ENCODE measurements at places on chromosomes 1 and 21.

GRCh38 chr1:43288058-43288784 is 2.8 kb upstream of the C1orf210 start:
- no peak for DNase-seq

- no peak for DNase-seq
Observed at GRCh38 chr1:165364568-165365133, 8.1 kb upstream of the LMX1A start.

- DNase-seq: no peak
Observed at GRCh38 chr1:212754680-212755079, 36.9 kb downstream of the NSL1 start.

GRCh38 chr1:197954718-197955418 is 37.7 kb downstream of the LHX9 start:
- no peak for DNase-seq

- DNase-seq: no peak
Observed at GRCh38 chr1:62196086-62196690, 1.5 kb downstream of the L1TD1 start.

DNA sequence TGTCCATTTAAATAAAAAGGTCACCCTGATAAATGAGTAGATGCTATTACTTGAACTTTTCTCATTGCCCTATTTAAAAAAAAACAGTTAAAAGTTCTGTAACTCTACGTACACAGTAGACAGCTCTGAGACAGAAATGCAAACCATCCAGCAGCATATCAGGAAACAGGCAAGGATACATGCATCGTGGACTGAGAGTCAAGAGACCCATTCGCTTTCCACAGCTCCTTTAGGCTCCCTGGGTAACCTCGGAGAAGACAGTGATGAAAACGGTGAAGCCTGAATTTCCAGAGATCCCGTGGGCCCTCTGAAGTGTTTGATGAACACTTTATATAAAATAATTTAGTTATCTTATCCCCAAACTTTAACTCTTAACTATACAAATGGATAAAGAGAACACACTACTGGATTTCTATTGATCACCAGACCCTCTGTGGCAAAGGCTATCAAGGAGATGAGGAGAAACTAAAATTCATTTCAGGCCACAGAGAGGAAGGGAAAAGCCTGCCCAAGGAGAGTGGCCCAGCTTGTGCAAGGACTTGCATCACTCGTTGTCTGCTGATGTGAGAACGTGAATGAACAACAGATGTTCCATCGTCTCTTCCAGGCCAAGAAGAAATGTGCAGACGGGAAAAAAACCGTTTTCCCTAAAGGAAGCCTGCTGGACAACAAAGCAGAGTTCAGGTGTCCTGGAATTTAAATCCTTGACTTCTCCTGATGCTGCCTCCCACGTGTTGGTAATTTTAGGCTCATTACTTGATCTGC is 131.0 kb downstream of the TGFBR3 start:
- DNase-seq: no peak

DNA sequence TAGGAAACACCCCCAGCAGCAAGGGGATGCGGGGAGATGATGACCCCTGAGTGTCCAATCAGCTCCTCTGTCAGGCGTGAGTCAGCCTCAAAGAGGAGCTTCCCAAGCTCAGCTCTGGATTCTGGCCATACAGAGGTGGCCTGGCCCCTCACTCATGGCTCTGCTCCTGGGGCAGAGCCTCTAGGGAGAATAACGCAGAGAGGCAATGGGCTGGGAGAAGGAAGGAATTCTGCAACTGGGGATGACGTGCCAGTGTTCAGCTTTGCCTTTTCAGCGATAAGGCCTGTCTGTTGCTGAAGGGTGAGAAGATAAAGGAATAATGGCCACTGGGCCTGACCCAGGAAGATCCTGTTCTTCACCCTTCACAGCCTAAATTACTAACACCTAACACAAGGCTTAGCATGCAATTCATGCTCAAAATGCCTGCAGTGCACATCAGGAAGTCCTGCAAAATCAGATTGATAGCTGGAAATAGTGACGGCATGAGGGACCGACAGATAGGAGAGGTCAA is 92.2 kb downstream of the TBX19 start:
- no peak for DNase-seq

DNA sequence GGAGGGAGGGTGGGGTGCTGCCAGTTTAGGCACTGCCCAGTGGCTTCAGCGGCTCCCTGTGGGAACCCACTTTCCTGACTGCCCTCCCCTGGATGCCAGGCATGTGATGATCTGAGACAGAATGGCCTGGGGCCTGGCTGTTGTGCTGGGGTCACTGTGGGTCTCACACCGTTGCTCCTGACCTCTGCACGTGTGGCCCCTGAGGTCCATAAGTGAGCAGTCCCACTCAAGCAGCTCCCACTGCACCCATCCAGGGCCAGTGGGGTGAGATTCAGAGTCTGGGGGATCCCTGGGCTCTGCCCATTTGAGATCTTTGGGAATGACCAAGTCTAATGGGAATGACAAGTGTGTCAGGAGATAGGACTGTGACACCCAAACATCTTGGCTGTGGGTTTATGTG is 18.0 kb downstream of the PODN start:
- DNase-seq: no peak

DNA sequence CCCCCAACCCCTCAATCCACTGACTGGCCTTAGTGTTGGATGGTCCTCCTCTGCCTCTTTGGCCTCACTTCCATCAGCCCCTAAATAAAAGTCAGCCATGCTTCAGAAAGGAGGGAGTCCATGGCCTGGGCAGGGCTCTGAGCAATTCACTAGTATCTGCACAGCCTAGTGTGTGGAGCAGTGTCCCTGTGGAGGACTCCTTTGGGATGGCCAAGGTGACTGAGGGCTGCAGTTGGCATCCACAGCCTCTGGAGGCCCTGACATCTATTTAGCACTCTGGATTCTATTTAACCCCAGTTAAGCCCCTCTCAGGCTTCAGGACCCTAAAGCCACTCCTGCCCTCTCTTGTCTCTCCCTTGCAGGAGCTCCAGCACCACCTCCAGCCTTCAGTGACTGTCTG is 3.6 kb downstream of the THEM5 start:
- no peak for DNase-seq
